ENCODE measurements at places on chromosomes 7 and 10.

- no peak for DNase-seq
These were observed 30.5 kb downstream of the ZNF713 start for GRCh38 chr7:55917771-55918170.

GRCh38 chr10:47287365-47287802 lies 12.6 kb upstream of the GDF10 start:
- DNase-seq: no peak

DNA sequence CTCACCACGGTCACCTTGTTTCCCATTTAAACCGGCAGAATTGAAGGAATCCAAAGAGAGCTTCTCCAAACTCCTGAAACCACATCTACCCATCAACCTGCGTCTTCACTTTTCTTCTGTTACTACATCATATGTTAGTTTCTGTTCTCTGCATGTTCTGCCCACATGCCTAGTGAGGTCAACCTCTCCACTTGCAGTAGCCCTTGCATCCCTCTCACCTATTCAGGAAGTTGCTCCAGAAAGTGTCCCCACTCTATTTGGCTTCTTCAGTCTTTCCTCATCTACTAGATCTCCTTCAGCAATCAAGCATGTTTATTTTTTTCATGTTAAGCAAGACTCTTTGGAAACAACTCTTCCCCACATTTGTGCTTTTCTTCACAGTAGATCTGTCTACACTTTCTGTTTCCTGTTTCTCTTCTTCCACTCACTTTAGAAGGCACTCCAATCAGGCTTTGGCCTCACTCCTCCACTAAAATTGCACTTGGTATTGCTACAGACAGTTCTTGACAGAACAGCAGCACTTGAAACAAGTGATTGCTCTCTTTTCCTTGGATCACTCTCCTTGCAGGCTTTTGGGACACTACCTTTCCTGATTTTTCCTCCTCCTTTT lies 7.5 kb downstream of the SAMD9L start:
- no peak for DNase-seq

GRCh38 chr10:20004087-20004523 lies 187.9 kb downstream of the PLXDC2 start:
- no peak for DNase-seq

DNA sequence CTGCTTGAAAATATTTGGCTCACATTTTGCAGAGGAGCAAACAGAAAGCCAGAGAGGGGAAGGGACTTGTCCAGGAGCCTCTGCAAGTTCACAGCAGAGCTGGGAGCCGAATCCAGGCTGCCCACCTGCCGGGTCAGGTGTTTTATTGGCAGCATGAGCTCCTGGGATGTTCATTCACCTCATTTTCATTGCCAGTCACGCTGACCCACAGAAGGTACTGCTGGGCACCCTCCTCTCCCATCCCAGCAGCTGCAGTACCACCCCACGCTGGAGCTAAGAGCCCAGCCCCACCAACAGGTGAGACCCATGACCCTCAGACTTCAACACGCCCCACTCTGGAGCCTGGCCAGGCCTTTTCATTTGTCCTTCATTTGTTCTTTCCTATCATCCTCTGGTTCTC lies 102.7 kb downstream of the GRID1 start:
- no peak for DNase-seq

GRCh38 chr10:74882427-74882826 lies 56.0 kb downstream of the KAT6B start:
- DNase-seq: no peak

DNA sequence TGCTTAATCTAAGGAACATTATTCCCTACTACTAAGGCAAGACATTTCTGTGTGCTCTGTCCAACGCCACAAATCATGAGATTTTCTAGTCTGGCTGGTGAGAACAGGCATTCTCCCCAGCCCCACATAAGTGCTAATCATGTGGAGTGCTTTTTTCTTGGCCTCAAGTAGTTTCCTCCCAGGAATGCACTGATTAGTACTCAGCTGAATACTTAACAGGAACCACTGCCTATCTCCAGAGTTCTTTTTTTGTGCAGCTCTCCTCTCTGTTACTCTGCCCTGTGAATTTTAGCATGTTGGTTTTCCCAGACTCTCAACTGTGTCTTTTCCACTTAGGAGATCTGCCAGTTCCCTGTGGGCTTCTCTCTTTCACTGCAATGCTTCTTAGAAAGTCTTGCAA lies 1098.5 kb upstream of the LRRTM3 start:
- DNase-seq: no peak

- no peak for DNase-seq
These were observed 139.3 kb downstream of the CXCL12 start for GRCh38 chr10:44245601-44245938.

DNA sequence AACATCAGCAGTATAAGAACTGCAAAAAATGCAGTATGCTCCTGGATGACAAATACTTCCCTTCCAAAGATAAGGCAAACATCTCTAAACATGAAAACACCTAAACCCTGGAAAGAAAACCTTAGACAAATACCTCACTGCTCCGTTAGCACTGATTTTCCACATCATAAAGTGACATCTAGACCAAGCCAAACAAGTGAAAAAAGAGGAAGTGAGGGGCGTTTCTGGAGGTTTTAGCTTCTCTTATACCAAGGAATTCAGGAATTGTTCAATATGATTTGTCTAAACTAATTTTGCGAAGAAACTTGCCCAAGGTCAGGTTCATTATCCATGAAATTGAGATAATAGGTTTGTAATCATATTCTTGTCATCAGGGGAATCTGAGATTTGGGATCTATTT lies 279.7 kb downstream of the ADRA2A start:
- no peak for DNase-seq

- DNase-seq: no peak
These were observed 19.5 kb upstream of the TNPO3 start for GRCh38 chr7:129074361-129074871.

All from stimulated activated CD4-positive, alpha-beta T cell treated with anti-CD3 and anti-CD28 coated beads, Interleukin-12 subunit alpha, Interleukin-12 subunit beta, amount 100 ng/mL, for 24 hours (primary cell).